Thyroid gland (tissue), 4 donors: ENCODE measurements at places on chromosomes 13 and 19. TPM values are rescaled to one million over a fixed set of nuclear protein-coding genes. Genes with fewer than 3 reads are reported as not detected.

The ADGRE1 gene
- total RNA-seq = not detected

The IGSF23 gene
- total RNA-seq = not detected

DNA sequence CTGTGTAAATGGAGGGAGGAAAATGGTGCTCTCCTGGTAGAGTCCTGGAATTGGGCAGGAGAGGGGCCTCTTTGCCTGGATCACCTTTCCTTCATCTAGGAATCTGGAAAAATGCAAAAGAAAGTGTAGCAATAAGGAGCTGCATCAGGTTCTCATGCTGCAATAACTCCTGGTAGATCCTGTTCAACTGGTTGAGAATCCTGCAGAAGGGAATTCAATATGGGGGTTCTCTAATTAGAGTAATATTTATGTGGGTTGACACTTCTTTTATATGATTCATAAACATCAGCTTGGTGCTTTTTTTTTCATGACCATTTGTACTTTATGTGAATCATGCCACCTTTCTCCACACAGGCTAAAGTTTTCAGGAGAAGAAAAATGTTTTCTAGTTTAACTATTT, 9.5 kb upstream of the NUDT15 start:
- H3K27ac ChIP-seq = no peak overlapping the region
- no peaks in the 10 kb centered on the region for H3K27me3 ChIP-seq
- DNase-seq = no peak
- no peaks in the 10 kb centered on the region for H3K36me3 ChIP-seq
- H3K4me1 ChIP-seq = no peaks in the 10 kb centered on the region

GRCh38 chr13:51520524-51520923, 63.7 kb upstream of the WDFY2 start:
- no peaks in the 10 kb centered on the region for H3K27me3 ChIP-seq
- H3K36me3 ChIP-seq = no peaks in the 10 kb centered on the region
- no peaks in the 10 kb centered on the region for H3K4me1 ChIP-seq
- no peak overlapping the region for H3K27ac ChIP-seq
- DNase-seq = peak; percentile 11
